ENCODE measurements at places on chromosomes 1 and 21. TPM values are rescaled to one million over a fixed set of nuclear protein-coding genes. Genes with fewer than 3 reads are reported as not detected.

DNA sequence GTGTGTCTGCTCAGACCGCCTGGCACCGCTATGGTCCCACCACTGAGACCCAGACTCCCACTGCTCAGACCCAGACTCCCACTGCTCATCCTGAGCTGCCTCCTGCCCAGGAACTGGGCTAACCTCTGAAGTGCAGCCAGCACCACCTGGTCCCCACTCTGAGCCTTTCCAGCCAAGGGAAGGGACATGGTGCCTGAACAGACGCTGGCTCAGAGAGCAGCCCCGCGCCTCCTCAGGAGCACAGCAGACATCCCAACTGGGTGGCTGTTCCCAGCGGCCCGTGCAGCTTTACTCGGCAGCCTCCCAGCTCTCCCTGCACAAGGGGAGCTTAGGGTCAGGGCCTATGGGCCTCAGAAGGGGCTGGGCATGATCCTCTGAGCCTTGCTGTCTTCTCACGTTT, 27.8 kb upstream of the CNTN2 start:
- no peak for DNase-seq

- DNase-seq, result no peak
These were observed 888.2 kb upstream of the CXADR start for GRCh38 chr21:16624479-16625118.

Gene KRTAP20-1
- not detected for total RNA-seq

GRCh38 chr21:46437096-46437498, 21.6 kb upstream of the DIP2A start:
- no peak for DNase-seq

Gene CLEC20A
- total RNA-seq, result not detected

Gene RGS13
- total RNA-seq, result not detected

DNA sequence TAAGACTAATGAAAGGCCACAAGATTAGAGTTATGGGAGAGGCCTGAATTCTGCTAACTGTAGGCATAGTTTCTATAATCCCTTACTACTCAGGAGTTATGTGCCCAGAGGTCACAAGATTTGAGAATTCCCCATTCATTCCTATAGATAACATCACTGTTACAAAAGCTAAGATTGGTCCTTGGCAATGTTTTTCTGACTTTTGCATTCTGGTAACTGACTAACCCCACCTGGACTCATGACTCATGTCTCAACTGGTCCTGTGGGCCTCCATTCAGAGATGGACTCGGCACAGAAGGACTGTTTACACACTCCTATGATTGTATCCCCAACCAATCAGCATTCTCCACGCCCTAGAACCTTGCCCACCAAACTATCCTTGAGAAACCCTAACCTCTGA, 249.0 kb upstream of the ZP4 start:
- DNase-seq, result no peak

Gene MAN1C1
- 8.2 TPM for total RNA-seq

DNA sequence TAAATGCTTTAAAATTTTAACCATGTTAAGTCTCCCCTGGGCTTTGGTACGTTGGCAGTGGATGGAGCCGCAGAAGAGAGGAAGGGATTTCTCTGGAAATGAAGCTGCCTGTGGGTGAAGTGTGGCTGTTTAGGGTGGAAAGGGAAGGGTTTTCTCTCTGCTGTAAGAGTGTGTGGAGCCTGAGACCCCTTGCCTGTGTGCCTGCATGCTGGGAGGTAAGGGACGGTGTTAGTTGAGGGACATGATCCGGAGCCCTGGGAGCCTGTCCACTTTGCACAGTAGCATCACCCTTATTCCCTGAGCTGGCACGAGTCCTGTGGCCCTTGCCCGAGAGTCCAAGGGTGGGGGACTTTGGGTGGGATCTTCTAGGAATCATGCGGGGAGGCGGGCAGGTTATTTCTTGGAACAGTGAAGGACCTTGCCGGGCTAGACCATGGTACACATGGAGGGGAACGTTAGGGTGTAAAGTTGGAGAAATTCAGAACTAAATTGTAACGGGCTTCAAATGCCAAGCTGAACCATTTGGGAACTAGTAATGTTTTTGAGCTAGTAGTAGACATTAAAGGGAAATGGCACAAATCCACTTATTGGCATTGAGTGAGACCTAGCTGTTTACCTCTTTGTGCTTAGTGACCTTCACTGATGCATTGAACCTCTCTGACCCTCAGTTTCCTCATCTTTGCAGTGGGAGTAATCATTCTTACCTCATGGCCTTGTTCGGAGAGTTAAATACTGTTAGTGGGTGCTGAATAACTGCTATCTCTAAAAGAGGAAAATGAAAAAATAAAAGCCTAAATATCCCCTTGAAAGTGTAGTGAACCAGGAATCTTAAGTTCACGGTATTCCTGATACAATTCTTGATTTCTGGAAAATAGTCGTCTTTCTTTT, 3.5 kb downstream of the GALNT2 start:
- DNase-seq, result no peak

Gene KRTAP13-2
- total RNA-seq, result not detected

GRCh38 chr1:99606306-99606705, 39.6 kb upstream of the PALMD start:
- DNase-seq, result no peak

GRCh38 chr21:17003258-17003615, 509.6 kb upstream of the CXADR start:
- no peak for DNase-seq

- DNase-seq, result no peak
These were observed 64.6 kb upstream of the FMN2 start for GRCh38 chr1:240027059-240027462.

DNA sequence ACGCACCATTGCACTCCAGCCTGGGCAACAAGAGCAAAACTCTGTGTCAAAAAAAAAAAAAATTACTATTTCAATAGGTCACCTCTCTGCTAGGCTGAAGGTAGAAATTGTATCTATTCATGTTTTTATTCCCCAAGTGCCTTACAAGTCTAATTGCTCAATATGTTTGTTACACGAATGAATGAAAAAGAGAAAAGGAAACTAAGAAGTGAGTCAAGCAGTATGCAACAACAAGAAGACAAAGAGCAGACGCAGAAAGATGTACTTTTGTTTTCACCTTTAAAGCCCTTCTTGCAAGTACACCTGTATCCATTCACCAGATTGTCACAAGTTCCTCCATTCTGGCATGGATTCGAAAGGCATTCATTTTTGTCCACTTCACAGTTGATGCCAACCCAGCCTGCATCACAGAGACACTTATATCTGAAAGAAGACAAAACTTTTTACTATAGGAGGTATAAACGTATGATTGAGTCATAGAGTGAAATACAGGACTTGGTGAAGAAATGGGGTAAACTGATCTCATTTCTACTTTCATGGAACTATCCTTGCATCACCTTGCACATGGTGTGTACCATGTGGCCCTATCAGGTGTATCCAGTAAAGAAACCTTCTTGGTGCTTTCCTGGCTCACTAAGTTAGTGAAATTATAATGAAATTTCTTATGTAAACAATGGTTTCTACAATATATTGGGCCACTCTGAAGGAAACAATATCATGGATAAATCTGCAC, 57.1 kb upstream of the ADAM30 start:
- DNase-seq, result no peak

GRCh38 chr1:20185834-20186782, at the start of the genes PLA2G2C and UBXN10:
Gene PLA2G2C, minus strand, starts transcription at chr1:20186518. Its CDS starts 9,155 bp downstream, at chr1:20177363.
Gene UBXN10, plus strand, starts transcription at chr1:20186096. Its CDS starts 4,466 bp downstream, at chr1:20190562.
- peak; percentile 38 for DNase-seq

GRCh38 chr1:193190096-193190744, 3.8 kb upstream of the B3GALT2 start:
- DNase-seq, result no peak

Gene NBPF6
- not detected for total RNA-seq

DNA sequence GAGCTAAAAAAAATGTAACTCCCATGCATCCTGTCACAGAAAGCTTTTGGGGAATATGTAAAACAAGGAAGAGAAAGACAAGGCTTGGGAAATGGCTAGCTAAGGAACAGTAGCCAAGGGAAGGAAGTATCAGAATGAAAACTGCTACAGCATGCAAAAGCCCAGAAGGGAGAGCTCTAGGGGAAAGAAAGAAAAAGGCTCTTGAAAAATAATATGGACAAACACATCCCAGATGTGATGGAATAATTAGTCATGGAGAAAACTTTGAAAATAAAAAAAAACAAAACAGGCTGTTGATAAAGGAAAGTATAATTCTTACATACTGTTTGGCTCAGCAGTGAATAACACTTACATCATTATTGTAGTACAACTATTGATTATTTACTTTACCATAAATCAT, 47.9 kb upstream of the VCAM1 start:
- no peak for DNase-seq

Gene C21orf58
- 2.7 TPM for total RNA-seq

- no peak for DNase-seq
These were observed 26.2 kb upstream of the CAP1 start for GRCh38 chr1:40014253-40014706.

- DNase-seq, result peak; percentile 81
These were observed at the start of gene S100A16 for GRCh38 chr1:153612755-153613331. Gene S100A16, minus strand, starts transcription at chr1:153613137. Its CDS starts 4,986 bp downstream, at chr1:153608151.
